ENCODE measurements at places on chromosomes 7 and 10.

- no peak for DNase-seq
Measured at GRCh38 chr7:30988351-30989005, 24.7 kb downstream of the GHRHR start.

DNA sequence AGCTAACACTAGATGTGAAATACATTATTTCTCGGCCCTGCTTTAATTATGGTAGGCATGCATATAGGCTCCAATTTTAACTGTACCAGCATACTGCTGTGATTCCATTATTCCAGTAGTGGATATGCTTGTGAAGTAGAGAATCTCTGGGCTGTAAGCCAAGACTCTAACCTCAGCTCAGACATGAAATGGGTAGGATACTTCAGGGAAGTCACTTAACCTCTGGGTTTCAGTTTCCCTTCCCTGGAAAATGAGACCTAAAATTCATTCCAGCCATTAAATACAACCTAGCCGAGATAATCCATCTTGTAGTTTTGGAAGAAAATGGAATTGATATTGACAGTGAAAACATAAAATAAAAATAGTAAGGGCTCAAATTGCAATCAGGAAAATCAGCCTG lies 59.6 kb upstream of the TRIL start:
- no peak for DNase-seq

DNA sequence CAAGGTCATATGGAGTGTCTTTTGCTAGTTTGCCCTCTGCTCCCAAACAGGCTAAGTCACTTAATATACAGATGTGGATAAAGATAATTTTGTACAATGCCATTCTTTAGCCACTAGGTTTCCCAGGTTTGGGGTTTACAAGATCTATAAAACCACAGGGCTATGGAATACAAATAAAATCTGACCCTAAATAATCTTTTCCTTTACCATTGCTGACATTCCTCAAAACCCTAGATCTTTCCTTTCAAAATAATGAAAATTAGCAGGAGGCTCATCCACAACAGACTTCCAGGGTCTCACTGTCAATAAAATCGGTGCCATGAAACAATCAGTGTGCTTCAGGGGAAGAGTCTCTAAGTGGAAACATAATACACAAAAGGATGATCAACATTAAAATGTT lies 148.4 kb downstream of the CPEB3 start:
- DNase-seq, result no peak

DNA sequence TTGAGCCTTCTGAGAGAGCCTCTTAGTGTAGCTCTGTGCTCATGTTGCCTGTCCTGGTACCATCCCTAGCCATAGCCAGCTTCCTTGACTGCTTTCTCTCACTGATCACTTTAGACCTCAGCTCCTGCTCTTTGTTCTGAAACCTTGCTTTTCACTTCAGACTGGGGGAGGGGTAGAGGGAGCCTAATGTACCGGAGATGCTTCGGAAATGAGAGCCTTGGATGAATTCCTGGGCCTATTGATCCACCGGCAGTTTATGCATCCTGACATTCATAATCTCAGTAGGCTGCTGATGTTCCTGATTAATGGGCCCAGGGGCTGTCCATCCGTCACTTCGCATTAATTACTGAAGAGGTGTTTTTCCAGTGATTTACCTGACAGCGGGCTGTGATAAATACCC lies 38.8 kb downstream of the R3HCC1L start:
- DNase-seq, result no peak

GRCh38 chr7:73823873-73824592 lies 6.8 kb upstream of the CLDN4 start:
- DNase-seq, result no peak
